ENCODE measurements at places on chromosomes 6 and 20. TPM values are rescaled to one million over a fixed set of nuclear protein-coding genes. Genes with fewer than 3 reads are reported as not detected.
A peak's percentile ranks its signal among the peaks of the same experiment; 100 is the strongest.

DNA sequence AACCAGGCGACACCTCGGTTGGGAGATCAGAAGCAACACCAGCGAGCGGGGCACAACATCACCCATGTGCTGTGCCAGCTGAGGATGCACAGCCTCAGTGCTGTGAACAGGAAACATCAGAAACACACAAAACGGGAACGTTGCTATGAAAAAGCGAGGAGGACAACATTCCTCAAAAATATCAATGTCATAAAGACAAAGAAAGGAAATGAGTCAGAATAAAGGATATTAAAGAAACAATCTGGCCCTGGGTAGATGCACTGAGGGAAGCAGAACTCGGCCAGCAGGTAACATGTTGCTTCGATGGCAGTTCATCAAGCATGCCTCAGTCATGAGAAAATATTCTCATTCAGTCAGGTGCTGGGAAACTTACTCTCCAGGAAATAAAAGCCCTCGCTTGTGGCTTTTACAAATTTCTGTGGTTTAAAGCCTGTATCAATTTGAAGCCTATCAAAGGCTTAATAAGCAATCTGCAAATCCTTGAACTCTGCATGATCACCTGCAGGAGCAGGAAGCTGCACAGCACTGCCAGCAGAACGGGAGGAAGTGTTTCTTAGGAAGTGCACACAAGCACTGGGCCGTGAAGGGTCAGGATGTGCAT lies 77.5 kb downstream of the GINS1 start:
- no peak for DNase-seq

Gene SLC32A1
- total RNA-seq: not detected

DNA sequence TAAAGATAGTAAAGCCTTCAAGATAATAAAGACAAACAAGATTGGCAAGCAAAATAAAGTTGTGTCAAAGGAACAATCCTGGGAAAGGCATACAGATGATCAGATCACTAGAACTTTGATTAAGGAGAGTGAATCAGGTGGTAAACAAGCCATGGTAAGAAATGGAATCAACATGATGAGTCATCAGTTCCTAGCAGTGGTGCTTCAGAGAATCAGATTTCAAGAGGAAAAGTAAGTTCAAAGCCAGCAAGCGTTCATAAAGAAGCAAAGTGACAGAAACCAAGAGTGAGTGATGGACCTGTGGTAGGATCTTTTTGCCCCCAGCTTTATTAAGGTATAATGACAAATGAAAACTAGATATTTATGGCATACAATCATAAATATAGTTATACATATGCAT lies 340.4 kb downstream of the TPBG start:
- DNase-seq: no peak

- no peak for DNase-seq
Observed at GRCh38 chr6:150620763-150621162, 21.1 kb downstream of the PLEKHG1 start.

- DNase-seq: peak; percentile 19
Observed at GRCh38 chr6:170110201-170111140, 180.4 kb downstream of the DLL1 start.

- DNase-seq: no peak
Observed at GRCh38 chr6:129110690-129111343, 227.9 kb downstream of the LAMA2 start.

DNA sequence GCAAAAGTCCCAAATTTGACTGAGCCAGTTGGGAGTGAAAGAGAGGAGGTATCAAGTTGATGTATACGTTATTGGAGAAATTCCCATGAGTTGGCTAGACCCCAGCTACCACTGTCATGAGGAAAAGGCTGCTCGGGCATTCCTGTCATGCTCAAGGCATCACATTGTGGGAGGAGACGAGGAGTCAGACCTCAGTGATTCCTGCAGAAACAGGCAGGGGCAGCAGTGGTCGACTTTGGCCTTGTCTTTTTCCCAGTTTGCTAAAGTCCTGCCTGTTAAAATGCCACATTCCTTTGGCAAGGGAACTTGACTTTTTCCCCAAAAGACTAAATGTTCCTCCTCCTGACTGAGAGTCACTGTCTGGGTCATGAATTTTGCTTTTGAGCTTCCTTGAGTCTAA lies 295.5 kb upstream of the HS3ST5 start:
- no peak for DNase-seq

DNA sequence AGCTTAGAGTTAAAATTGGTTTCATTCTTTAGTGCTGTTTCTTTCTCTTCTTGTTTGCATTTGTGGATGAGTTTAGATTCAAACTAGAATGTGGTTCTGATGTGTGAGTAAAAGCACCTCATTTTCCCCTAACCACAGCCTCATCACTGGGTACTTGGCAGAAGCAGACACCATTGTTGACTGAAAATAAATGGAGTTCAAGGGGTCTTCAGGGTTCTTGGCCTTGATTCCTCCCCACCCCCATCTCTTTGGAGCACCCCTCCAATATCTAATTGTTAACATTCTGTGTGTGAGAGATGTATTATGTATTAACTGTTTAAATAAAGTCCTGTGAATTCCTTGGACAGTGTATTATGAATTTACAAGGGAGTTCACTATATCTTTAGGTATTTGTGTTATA lies 59.6 kb downstream of the JARID2 start:
- DNase-seq: no peak

Gene FOXS1
- total RNA-seq: not detected

GRCh38 chr6:147077251-147077650 lies 127.0 kb upstream of the STXBP5 start:
- DNase-seq: no peak

DNA sequence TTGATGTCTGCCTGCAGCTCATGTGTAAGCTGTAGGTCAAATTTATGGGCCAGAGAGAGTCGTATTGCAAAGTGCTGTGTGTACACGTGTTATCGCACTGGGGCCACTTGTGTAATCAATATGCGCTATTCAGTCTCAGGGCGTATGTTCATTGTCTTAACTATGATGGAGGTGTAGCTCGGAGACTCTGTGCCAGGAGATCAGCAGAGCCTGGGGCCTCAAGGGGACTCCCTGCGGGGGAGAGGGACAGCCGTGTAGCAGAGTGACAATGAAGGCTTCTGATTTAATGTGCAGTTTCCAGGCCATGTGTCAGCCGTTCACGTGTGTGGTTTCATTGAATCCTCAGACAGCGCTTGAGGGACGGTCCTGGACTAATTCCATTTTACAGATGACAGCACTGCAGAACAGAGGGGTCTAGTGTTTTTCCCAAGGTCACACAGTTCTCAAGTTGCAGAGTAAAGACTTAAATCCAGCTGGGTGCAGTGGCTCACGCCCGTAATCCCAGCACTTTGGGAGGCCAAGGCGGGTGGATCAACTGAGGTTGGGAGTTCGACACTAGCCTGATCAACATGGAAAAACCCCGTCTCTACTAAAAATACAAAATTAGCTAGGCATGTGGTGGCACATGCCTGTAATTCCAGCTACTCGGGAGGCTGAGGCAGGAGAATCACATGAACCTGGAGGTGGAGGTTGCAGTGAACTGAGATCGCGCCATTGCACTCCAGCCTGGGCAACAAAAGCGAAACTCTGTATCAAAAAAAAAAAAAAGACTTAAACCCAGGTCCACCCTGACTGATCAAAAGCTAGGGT lies 242.5 kb downstream of the PREX1 start:
- DNase-seq: no peak

Gene SCAND1
- 60.9 TPM for total RNA-seq

- DNase-seq: no peak
Observed at GRCh38 chr6:126657561-126658175, 317.8 kb downstream of the CENPW start.

DNA sequence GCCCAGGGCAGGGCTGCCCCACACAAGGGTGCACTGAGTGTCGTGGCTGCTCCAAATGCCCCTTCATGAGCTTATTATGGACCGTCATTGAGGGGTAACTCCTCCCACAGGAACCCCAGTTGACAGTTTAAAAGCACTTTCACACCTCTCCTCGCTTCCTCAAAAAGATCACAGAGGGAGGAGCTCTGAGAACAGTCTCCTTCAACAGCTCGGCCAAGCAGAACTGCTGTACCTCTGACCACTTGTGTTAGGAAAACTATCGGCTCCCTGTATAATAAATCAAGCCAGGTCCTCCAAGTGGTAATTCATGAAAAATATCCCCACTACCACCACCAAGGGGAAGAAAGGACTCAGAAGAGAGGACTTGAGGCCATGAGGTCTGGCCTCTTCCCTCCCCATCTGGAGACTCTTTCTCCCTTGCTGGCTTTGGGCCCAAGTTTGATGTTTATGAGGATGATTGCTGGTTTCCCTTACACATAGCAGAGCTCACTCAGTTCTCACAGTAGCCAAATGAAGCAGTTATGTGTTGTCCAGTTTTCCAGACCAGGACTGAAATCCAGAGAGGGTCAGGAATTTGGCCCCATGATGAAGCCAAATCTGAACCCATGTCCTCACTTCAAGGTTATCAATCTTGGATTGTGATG lies 8.7 kb downstream of the SNX21 start:
- DNase-seq: no peak

Gene CALHM6
- 26.7 TPM for total RNA-seq

- DNase-seq: no peak
Observed at GRCh38 chr20:4490045-4490444, 231.7 kb upstream of the PRND start.

Gene PLCB1
- total RNA-seq: 6.2 TPM

- no peak for DNase-seq
Observed at GRCh38 chr20:6765469-6766058, 1.9 kb upstream of the BMP2 start.

DNA sequence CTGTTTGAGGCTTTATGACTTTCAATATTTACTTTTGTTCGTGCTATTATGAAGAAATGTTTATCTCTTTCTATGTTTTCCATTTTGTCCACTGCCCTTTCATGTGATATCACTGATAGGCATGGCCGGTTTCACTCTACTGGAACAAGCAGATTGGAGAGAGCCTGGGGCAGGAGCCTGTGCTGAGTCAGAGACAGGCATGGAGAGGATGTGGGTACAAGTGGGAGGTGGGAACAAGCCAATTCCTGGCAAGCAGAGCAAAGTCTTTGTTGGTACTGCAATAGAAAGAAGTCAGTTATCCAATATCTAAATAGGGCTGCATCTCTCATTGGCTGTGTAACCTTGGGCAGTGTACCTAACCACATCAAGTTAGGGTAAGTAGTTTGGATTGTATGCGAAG lies 545.6 kb upstream of the MAP3K7 start:
- DNase-seq: no peak

- DNase-seq: no peak
Observed at GRCh38 chr6:108518714-108519576, 41.8 kb upstream of the FOXO3 start.

GRCh38 chr6:21103626-21104224 lies 489.8 kb upstream of the SOX4 start:
- no peak for DNase-seq

GRCh38 chr6:47414423-47415167 lies 63.0 kb upstream of the CD2AP start:
- DNase-seq: peak; percentile 33

DNA sequence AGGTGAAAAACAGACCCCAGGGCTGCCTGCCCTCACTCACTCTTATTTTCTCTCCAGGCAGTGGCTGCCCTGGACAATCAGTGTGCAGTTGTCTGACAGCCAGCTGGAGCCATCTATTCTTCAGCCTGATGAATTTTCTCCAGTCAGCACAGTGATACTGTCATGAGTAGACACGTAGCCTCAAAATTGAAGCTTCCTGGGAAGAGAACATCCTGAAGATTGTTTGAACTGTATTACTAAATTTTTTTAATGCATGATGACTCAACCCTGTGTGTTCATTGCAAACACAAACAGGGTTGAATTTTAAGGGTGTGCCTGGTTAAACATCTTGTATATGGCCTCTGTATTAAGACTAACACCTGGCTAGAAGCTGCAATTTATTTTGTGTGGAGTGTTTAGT lies 49.8 kb upstream of the STXBP5 start:
- no peak for DNase-seq
